Fibroblast of skin of left biceps (primary cell): ENCODE measurements at places on chromosomes 11 and 22.

GRCh38 chr11:61125310-61125684, 23.0 kb downstream of the CD5 start:
- DNase-seq: no peak

- no peak for DNase-seq
Measured at GRCh38 chr22:22929381-22930221, 42.0 kb downstream of the IGLL5 start.

DNA sequence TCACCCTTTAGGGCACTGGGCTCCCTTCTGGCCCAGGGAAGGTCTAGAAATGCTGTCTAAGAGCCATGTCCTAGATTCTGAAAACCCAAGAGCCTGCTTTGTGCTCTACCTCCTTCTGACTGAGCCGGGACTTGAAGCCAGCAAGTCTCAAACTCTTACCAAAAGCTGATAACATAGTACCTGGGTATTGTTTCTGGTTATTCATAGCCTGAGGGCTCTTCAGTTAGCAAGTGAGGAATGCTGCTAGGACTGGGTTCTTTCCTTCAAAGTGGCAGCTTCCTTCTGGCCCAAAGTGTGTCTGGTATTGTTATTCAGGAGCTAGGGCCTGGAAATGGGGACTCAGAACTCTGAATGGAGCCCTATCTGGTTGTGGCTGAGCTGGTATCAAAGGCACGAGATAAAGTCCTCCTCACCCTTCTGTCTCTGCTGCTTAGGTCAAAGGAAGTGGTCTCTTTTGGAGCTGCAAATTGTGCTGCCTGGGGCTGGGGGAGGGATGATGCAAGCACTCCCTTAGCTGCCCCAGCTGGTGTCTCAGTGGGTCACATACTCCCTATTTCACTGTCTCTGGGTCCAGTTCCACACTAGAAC, 696.0 kb upstream of the CCDC179 start:
- no peak for DNase-seq

DNA sequence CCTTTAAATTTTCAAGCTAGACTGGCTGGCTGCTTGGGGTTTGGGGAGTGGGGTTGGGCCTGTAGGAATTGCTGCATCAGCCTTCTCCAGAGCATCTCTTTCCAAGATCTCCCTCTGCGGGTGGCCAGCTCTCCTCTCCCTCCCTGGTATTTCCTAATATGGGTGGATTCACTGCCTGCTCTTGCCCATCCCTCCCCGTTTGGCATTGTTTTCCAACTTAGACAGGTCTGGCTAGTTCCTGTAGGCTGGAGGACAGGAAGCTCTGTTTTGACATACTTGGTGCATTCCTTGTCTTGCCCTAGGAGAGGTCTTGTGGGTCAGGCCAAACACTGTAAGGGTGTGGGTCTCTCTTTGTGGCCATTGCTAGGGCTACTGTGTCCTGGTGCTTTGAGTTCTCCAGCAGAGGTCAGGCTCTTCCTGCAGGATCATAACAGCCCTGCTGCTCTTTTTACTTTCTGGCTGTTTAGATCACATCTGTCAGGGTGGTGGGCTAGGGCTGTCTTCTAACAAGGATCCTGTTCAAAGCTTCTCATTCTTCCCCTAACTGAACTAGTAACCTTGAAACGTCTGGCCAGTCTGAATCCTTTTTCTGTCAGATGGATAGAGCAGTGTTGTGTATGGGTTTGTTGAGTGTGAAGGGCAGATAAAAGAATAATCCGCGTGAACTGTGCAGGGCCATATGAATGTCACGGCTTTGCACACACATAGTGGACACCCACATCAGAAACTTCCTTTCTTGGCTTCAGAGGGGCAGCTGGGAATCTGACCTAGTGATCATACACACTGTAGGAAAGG, 18.3 kb upstream of the MICALL1 start:
- DNase-seq: peak; percentile 74

- no peak for DNase-seq
Measured at GRCh38 chr11:115284773-115285172, 219.4 kb downstream of the CADM1 start.

DNA sequence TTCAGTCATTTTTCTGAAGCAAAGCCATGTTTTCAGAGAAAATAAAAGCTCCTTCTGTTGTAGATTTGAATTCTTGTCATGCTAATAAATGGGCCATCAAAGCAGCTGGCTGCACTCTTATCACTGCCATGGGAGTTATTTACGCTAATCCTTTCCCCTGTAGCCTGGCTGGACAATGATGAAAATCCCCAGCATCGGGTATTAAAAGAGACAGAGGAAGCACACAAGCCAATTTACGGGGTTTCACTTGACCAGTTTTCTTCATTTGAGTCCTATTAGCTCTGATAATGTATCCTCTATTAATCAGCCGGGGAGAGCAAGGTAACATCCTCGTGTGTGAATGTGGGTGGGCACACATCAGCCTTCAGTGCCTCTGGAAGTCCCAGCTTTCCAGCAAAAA, 470.2 kb upstream of the API5 start:
- no peak for DNase-seq

DNA sequence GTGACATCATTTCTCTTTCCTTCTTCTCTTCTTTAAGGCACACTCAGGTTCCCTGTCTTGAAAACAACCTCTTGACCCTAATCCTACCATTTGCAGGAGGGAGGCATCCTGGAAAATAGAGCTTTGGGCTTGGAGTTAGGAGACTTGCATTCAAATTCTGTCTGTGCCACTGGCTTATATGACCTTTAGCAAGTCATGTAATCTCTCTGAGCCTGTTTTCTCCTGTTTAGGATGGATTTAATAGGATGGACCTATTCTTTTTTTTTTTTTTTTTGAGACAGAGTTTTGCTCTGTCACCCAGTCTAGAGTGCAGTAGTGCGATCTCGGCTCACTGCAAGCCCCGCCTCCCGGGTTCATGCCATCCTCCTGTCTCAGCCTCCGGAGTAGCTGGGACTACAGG, 25.1 kb upstream of the CCDC134 start:
- DNase-seq: no peak
